ENCODE measurements at places on chromosomes 13 and 19.

GRCh38 chr13:100826441-100826840, 151.8 kb upstream of the TMTC4 start:
- no peak for DNase-seq

DNA sequence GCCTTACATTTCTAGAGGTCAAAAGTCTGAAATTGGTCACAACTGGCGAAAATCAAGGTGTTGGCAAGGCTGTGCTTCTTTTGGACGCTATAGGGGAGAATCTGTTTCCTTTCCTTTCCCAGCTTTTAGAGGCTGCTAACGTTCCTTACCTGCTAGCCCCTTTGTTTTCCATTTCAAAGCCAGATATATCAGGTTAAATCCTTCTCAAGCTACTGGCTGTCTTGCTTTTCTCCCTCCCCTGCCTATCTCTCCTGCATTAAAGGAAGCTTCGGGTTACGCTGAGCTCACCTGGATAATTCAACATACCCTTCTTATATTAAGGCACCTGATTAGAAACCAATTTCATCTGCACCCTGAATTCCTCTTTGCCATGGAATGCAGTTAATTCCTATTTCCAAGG, 1569.7 kb upstream of the SLC10A2 start:
- no peak for DNase-seq

DNA sequence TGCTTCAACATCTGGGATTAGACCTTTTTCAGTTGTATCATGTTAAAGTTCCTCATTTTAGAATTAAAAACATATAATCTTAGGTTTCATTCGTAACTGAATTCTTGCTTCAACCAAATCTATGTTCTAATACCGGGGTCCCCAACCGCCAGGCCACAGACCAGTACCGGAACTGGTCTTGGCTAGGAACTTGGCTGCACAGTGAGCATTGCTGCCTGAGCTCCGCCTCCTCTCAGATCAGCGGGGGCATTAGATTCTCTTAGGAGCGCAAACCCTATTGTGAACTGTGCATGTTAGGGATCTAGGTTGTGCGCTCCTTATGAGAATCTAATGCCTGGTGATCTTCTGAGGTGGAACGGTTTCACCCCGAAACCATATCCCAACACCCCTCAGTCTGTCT, 19.2 kb downstream of the ITM2B start:
- no peak for DNase-seq

GRCh38 chr19:48372904-48373303, 8.7 kb downstream of the SYNGR4 start:
- no peak for DNase-seq

DNA sequence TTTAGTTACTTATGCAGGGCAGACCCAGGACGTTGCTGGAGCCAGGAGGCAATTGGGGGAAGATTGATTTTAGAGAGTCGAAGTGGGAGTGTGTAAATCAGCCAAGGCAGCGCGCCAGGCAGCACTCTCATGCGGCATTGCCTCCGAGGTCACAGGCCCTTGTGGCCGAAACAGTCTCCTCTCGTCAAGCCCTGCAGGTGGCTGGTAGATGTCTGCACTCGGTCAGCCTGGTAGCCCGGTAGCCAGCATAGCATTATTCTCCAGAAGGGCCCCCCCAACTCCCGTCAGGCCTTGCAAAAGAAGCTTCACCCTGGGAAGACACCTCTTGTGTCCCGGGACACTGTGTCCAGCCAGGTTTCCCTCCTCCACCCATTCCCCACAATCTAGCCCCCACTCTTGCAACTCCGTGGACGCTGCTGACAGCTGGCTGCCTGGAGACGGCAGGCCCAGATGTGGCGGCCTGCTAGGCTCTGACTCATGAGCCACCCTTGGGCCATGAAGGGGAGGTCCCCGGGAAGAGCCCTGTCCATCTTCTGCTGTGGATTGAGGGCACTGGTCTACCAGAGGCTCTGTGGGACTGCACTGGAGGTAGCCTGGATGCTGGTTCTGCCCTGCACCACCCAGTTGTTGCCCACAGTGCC, 2.6 kb upstream of the PEPD start:
- no peak for DNase-seq

DNA sequence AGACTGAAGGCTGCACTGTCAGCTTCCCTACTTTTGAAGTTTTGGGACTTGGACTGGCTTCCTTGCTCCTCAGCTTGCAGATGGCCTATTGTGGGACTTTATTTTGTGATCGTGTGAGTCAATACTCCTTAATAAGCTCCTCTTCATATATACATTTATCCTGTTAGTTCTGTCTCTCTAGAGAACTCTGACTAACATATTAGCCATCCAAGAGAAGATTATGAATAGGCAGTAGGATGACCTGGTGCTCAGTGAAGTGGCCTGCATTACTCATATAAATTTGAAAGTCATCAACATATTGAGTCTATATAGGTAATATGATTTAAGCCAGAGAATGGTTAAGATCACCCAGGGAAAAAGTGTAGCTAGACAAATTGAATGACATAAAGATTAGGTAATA, 136.3 kb upstream of the UFM1 start:
- no peak for DNase-seq

GRCh38 chr19:58154287-58154678, 3.7 kb upstream of the ZNF329 start:
- no peak for DNase-seq

DNA sequence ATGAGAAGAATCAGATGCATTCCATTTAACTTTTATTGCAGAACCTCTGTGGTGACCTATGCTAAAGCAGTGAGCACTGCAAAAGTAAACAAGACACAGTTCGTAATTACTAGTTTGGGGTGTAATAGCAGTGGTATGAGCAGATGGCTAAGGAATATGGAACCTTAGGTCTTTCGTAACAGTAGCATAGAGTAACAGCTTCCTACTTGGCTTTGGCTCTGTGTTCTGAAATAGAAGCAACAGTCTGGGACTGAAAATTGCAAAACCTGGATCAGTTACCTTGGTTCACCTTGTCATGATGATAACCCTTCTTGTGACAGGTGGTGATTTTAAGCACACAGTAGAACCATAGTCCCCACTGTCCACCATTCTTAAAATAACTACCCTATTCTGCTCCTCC, 303.4 kb downstream of the GPC6 start:
- DNase-seq: no peak

All from activated T-cell treated with anti-CD3 and anti-CD28 coated beads for 4 hours (primary cell).